Activated CD8-positive, alpha-beta T cell treated with anti-CD3 and anti-CD28 coated beads, Interleukin-2, amount 10 ng/mL, durations not matched to agents 7 days and 5 days (primary cell): ENCODE measurements at places on chromosomes 5 and 9. TPM values are rescaled to one million over a fixed set of nuclear protein-coding genes. Genes with fewer than 3 reads are reported as not detected.

- no peak for DNase-seq
These were observed 35.2 kb downstream of the MARVELD2 start for GRCh38 chr5:69450116-69450515.

DNA sequence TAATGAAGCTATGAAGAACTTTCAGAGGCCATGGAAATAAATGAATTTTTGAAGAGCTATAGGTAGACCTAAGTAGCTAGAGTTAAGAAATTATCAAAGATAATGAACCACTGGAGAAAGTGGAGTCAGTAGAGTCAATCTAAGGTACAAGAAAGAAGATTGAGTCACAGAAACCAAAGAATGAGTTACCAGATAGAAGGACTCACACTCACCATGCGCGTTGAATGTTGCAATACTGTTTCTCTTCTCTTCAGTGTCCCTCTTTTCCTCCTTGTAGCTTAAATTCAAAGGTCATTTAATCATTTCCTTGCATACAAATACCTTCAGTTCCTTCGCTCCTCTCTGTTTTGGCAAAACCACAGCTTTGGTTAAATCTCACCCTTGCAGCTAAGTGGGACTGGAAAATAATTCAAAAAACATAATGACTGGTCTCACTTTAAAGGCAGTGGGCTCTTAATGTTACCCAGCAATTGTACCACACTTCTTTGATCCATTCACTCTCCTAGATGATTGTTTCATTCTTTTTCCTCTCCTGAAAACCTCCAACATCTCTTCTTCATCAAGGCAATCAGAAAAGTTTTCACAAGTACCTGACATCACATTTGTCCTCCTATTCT, 58.3 kb downstream of the NIPBL start:
- DNase-seq, result no peak

- no peak for DNase-seq
These were observed 93.6 kb downstream of the DTWD2 start for GRCh38 chr5:118894709-118895108.

GRCh38 chr9:105413525-105413924, 34.3 kb upstream of the FSD1L start:
- no peak for DNase-seq

DNA sequence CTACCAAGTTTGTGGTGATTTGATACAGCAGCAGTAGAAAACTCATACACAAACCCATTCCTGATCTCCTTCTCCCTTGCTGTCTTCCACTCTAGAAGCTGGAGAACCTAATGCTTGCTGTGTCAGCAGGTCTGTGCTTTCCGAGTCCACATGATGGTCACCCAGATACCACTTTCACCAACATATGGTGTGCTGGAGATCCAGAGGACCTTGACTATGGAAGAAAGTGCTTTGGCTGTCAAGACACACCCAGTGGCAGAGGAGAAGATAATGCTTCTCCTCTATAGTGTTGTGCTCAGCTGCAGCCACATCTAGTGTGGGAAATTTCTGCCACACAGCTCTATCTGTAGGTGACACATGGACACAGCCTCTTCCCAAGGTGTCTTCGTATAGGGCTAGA, 67.4 kb downstream of the UGCG start:
- no peak for DNase-seq

DNA sequence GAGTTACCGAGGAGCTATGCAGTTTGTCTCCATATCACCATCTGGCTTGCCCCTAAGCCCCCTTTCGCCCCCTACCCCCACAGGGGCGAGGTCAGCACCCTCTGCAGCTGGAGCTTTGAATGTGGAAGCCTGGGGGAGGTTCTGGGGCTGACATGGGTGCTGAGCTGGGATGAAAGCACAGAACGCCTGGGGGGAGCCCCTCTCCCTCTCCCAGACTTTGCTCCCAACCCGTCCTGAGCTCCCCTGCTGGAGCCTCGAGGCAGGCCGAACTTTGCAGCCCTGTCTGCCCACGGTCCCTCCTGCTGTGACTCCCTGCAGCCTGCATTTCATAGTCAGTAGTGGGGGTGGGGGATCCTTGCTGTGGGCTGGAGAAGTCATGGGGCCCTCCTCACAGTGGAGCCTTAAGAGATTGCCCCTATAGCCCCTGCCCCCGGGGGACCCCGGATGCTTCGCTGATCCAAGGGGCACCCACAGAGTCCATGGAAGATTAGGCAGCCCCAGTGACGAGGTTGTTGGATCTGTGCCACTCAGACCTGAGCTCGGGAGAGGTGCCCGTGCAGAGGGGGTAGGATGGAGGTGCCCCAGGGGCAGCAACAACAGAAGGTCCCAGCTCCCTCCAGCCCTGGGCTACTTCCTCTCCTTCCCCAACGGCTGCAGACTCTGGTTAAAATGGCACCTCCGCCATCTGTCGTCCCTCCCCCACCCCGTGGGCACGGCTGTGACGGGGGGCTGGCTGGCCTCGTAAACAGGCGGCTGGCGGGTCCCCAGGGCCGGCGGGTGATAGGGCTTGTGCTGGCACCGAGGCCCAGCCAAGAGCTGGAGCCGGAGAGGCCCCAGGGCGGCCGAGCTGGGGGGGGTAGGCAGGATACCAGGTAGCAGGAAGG, 162.0 kb downstream of the C9orf50 start:
- peak; percentile 34 for DNase-seq

DNA sequence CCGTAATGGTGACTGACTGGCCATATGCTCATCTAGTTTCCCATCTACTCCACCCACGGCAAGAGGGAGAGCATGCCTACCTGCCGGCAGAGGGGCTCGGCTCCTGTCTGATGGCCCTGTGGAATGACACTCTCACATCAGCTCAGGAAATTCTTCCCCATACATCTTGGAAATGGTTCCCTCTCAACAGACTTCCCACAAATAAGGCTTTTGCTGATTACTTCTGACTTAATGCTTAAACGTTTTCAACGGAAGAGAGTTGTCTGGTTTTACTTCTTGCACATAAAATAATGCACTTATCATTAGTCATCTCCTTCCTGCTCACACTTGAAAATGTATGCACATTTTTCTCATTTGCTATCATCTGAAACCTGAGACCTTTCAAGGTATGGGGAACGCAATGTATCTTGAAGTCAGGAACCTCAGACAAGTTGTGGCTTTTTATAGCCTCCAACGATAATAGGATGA, 129.5 kb downstream of the TTLL11 start:
- no peak for DNase-seq

IPPK gene
- 8.7 TPM for total RNA-seq

DOK3 gene
- 7.8 TPM for total RNA-seq

FREM1 gene
- total RNA-seq, result not detected

PTGER4 gene
- total RNA-seq, result 45.8 TPM

LCN9 gene
- total RNA-seq, result not detected

IFNA21 gene
- total RNA-seq, result not detected

OR1Q1 gene
- not detected for total RNA-seq
